ENCODE measurements at places on chromosomes 5 and 9.

GRCh38 chr5:95331358-95331757 lies 46.5 kb upstream of the MCTP1 start:
- DNase-seq, result no peak

- no peak for DNase-seq
Measured at GRCh38 chr5:80072103-80073073, 37.2 kb downstream of the THBS4 start.

GRCh38 chr9:4293293-4293941 lies 6.5 kb downstream of the GLIS3 start:
- no peak for DNase-seq

DNA sequence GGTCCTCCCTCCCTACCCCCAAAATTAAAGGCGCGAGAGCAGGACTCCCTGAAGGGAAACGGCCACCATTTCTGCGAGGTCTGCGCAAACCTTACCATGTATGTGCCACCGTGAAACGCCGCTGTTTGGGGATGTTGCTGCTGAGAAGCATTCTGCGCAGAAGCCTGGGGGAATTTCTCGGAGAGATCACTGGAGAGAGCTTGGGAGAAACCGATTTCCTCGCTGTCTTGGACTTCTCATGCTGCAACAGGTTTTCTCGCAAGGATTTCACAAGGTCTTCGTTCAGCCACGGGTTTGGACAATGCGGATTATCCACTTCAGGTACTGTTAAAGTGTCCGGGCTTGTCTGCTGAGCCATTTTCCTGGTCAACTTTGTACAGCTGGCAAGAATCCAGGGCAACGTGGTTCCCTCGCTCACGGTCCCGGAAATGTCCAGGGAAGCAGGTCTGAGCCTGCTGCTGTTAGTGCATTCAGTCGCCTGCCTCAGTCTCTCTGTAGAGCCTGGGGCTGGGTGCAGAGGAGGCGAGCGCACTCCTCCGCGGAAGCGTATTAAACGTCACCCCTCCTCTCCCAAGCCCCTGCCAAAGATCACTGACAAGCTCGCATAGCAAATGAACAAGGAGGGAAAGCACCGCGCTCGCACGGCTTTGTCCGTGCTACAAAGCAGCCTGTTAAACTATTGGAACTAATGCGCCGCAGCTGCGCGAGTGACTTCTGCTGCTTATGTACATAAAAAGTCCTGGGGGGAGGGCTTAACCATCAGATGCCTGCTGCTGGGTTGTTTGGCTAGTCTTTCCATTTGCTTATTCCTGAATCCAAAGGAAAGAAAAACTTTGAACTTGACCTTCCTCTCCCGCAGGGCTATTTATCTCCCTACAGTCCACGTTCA lies 125.1 kb downstream of the PDE4D start:
- no peak for DNase-seq

DNA sequence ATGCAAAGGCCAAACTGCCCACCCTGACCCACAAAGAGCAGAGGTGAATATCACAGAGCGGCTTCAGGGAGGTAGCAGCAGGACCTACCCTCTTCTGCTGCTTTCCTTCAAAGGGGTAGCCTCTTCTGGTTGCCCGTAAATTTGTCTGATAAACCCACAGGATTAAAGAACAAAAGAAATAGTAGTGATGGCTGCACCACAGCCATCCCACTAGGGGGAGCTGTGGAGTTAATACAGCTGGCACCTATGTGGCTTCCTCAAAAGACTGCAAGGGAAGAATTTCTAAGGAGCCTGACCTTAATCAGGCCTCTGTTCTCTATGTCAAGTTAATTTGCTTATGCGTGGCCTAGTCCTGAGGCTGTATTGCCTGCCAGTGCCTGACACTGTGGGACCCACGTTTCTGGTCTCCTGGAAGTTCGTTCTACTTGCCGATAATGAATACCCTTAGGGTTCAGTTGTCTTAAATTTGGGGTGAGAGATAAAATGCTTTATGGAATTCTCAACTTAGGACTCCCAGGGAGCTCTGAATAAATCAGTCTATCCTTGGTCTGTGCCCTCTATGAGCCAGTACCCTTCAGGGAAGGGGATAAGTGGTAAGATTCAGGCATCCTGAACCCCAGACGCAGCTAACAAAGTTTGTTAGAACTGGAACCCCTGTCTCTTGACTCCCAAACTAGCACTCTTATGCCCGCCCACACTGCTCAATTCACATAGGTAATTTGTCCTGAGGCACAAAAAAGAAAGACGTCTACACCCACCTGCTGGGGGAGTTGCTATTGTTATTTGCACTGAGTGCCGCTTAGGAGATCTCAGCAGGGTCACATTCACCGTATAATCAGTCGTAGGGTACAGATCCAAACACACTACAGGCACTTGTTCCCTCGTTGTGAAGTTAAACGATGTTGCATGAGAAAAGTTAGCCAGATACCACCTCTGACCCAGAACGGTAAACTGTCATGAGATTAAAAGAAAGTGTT lies 77.1 kb downstream of the SUSD1 start:
- DNase-seq, result peak; percentile 22

DNA sequence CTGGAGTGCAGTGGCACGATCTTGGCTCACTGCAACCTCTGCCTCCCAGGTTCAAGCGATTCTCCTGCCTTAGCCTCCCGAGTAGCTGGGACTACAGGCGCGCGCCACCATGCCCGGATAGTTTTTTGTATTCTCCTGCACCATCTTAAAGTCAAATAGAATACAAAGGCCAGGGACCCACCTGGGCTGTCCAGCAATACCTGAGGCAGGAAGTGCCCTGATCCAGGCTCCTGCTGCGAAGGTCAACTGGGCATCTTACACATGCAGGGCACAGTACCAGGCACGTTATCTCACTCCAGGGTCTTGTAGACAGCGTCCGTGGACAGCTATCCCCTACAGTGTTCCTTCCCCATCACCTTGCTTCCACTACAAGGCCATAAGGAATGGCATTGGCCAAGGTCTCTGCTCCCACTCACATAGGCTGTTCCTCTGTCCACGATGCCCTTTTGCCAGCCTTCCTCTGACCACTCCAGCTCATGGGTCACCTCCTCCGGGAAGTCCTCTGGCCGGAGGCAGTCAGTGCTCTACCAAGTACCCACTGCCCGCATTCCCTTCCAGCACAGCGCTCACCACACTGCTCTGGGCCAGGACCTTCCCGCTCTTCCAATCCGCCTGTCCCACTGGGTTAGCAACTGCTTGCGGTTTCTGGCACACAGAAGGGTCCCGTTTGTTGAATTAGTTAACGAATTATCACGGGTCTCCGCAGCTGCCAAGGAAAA lies 978 bp downstream of the P4HA2 start:
- DNase-seq, result no peak

- DNase-seq, result no peak
Measured at GRCh38 chr5:36932056-36932455, 55.5 kb downstream of the NIPBL start.

DNA sequence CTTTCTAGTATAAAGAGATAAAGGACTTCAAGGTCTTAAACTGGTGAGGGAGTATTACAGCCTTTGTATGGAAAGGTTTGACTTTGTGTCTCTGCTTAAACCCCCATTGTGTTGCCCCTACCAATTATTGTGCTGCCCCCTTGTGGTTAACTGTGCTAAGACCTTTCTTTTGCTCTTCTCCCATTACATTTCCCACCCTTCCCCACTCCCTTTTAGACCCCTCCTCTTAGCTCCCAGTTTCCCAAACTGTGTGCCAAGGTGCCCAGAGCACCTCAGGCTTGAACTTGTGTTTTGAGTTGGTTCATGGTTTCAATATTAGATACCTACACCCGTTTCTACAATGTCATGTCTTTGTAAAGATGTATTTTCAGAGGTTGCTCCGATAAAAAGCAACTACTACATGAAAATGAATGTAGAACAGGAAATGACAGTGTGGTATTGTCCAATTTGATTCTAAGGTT lies 2.9 kb downstream of the JAK2 start:
- peak; percentile 9 for DNase-seq

DNA sequence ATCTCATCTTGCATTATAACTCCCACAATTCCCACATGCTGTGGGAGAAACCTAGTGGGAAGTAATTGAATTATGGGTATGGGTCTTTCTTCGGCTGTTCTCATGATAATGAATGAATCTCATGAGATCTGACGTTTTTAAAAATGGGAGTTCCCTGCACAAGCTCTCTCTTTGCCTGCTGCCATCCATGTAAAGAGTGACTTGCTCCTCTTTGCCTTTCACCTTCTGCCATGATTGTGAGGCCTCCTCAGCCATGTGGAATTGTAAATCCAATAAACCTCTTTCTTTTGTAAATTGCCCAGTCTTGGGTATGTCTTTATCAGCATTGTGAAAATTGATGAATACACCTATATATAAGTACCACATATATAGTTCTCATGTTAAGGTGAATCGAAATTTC lies 961.7 kb upstream of the COX7C start:
- no peak for DNase-seq

- DNase-seq, result no peak
Measured at GRCh38 chr5:136246632-136247031, 53.7 kb upstream of the SMIM32 start.

- no peak for DNase-seq
Measured at GRCh38 chr5:1319436-1320256, 24.8 kb upstream of the TERT start.

GRCh38 chr5:113085880-113086409 lies 109.3 kb downstream of the DCP2 start:
- no peak for DNase-seq

GRCh38 chr9:880725-881124 lies 39.2 kb downstream of the DMRT1 start:
- no peak for DNase-seq

DNA sequence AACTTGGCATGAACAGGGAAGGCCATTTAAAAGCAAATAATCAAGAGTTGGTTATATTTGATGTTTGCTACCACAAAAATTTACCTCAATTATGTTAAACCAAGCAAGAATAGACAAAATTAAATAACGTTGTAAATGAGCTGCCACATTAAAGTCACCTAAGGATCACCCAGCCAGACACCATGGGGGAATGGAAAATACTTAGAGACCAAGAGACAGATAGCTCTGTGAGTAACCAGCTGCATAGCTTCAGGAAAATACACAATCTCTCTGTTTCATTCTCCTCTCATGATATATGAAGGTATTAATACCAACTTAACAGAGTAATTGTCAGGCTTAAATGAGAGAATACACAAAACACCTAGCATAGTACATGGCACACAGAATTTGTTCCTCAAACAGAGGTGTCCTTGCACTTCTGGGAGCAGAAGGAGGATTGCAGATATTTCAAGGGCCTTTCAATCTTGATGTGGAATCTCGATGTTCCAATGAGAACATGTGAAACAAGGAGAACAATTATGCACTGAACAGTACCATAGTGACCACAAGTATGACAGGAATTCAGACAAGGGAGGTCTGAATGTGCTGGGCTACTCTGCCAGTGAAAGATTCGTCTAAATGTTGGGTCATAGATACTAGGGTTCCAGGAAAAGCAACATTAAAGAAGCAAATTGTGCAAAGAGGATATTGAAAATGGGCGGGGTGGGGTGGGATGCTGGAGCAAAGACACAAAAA lies 18.6 kb downstream of the JAKMIP2 start:
- no peak for DNase-seq

GRCh38 chr9:4788703-4789102 lies 4.0 kb upstream of the RCL1 start:
- no peak for DNase-seq

- DNase-seq, result no peak
Measured at GRCh38 chr5:135026645-135027265, 7.3 kb downstream of the PITX1 start.

GRCh38 chr9:20426019-20426418 lies 196.3 kb downstream of the MLLT3 start:
- DNase-seq, result no peak

GRCh38 chr5:58940446-58940845 lies 357.6 kb downstream of the RAB3C start:
- no peak for DNase-seq

DNA sequence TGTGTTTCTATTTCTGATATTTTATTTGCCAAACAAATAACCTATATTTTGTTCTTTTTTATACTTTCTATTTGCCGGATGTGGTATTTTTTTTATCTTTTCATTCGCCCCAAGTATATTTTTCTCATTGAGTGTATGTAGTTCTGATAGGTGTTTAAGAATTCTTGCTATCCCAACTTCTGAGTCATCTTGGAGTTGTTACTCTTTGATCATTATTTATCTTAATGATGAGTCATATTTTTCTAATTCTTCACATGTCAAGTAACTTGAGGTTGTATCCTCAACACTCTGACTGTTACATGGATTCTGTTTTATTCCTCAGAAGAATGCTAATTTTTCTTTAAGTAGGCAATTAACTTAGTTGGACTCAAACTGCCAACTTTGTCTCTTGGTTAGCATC lies 498.1 kb downstream of the TLE1 start:
- DNase-seq, result no peak

DNA sequence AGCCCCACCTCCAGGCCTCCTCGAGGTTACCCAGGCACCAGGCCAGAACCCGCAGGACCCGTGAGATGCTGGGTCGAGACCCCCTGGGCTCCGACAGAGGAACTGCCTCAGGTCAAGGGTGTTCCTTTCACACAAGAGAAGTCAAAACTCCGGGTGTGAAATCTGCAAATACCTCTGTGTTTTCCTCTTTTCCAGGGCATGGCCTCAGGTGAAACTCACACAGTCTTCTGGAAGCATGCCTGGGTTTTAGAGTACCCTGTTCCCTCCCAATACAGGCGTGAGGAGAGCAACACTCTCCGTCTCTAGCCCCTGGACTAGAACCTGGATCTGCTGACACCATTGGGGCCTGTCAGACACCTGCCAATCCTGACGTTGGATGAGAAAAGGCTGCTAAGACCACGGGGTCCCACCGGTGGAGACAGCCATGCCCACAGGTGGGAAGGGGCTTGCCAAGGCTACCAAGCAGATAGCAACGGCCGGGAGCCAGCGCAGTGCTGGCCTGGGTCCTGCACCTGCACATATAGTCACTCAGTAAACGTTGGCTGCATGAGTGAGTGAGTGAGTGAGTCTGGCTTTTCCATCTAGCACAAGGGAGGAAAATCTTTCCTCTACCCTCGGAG lies 182.0 kb upstream of the PPP1R26 start:
- DNase-seq, result no peak

- DNase-seq, result no peak
Measured at GRCh38 chr5:65073250-65073661, 304.5 kb downstream of the CWC27 start.

- DNase-seq, result no peak
Measured at GRCh38 chr9:12813960-12814876, 39.4 kb downstream of the LURAP1L start.

DNA sequence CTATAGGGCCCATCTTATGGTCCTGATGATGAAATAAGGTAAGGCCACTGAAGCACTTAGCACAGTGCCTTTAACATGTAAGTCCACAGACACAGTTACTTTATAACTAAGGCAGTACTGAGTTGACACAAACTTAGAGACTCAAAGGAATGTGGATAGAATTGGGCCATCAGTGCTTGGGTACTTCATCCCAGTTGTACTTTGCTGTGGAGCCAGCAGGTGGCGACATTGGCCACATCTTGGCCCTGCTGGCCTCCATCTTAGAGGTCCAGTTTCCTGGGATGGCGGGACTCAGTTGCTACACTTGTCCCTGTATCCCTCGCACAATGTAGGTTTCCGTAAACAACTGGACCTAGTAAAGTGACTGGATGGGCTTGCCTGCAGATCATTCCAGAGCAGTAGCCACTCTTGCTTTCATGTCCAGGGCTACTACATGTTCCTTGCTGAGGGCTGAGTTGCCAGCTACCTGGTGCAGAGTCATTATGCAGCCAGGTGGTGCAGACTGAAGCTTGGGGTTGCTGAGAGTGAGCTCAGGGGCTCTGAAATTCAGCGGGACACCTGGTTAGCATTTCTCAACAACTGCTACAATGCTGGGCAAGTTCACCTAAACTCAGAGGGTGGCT lies 10.6 kb downstream of the MTAP start:
- DNase-seq, result peak; percentile 24
